ENCODE measurements at places on chromosomes 13 and 19. TPM values are rescaled to one million over a fixed set of nuclear protein-coding genes. Genes with fewer than 3 reads are reported as not detected.

CFD gene
- total RNA-seq, result 229 TPM

PSG11 gene
- not detected for total RNA-seq

CGB1 gene
- not detected for total RNA-seq

ZNF792 gene
- 7.7 TPM for total RNA-seq

THSD8 gene
- not detected for total RNA-seq

TLE6 gene
- total RNA-seq, result 0.40 TPM

PEG3 gene
- 16.2 TPM for total RNA-seq

ZNF101 gene
- 7.6 TPM for total RNA-seq

OSCAR gene
- total RNA-seq, result 1.2 TPM

DNAJC15 gene
- 9.3 TPM for total RNA-seq

TUBB4A gene
- total RNA-seq, result 1.2 TPM

PLIN5 gene
- 15.3 TPM for total RNA-seq

ZNF177 gene
- 2.5 TPM for total RNA-seq

POU4F1 gene
- total RNA-seq, result not detected

KIR2DL1 gene
- total RNA-seq, result not detected

ZNF320 gene
- 15.3 TPM for total RNA-seq

GRIN2D gene
- 0.62 TPM for total RNA-seq

MYADM gene
- 355 TPM for total RNA-seq

ZNF530 gene
- total RNA-seq, result 6.2 TPM

C13orf42 gene
- not detected for total RNA-seq
